ENCODE measurements at places on chromosomes 11 and 22.

GRCh38 chr22:49973018-49973961, 12.7 kb downstream of the PIM3 start:
- DNase-seq = no peak

- no peak for DNase-seq
Measured at GRCh38 chr11:108983636-108984420, 319.0 kb downstream of the DDX10 start.

DNA sequence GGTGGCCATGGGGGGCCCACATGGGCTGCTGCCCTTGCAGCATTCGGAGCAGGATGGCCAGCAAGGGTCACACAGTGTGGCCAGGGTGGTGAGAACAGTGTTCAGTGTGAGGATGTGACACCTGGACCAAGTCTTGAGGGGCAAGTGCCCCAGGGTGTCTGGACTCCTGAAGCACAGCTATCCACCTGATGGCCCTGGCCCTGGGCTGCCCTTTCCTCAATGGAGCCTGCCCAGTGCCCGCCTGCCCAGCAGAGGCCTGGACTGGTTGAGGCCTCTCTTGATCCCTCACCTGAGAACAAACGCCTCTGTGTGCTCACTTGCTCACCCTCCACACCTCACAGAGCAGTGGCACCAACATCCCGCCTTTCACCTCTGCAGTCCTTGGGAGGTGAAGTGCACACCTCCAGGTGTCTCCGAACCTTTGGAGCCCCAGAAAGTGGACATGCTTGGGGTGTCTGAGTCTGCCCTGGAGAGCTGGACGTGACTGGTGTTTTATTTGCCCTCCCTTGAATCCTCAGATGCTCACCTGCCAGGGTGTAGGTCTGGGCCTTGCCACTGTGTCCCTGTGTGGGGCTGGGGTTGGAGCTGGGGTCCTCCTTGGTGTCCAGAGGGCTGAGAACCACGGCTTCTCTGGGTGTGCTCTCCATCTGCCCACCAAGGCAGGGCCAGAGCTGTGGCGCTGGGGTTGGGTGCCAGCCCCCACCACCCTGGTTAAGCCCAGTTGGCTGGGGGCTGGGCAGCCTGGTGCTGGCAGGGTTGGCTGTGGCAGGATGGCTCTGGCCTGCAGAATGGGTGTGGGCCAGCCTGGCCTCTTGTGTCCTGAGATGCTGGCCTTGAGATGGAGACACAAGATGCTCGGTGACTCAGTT, 3.8 kb upstream of the MUC2 start:
- DNase-seq = no peak

- DNase-seq = no peak
Measured at GRCh38 chr11:84799112-84799511, 828.0 kb downstream of the DLG2 start.

GRCh38 chr11:95322539-95322938, 91.5 kb upstream of the SESN3 start:
- DNase-seq = no peak

- no peak for DNase-seq
Measured at GRCh38 chr22:46661221-46661851, 41.1 kb downstream of the GRAMD4 start.

GRCh38 chr11:61567286-61568061, 13.4 kb downstream of the SYT7 start:
- peak; percentile 74 for DNase-seq

DNA sequence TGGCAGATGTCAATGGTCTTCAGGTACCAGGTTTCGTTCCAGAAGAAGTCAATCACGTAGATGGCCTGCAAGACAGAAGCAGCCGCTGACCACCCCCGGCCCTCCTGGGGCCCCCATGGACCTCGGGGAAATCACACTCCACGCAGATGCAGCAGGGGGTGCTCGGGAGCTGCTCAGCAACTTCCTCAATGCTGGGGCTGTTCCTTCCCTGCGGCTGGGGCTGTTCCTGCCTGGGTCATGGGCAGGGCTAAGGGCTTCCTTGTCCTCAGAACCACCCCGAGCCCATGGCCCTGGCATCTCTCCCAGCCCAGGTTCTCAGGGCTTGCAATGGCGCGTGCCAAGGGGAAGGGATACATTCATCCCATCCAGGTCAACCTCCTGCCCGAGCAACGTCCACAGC, 10.3 kb downstream of the DHCR7 start:
- no peak for DNase-seq

- DNase-seq = no peak
Measured at GRCh38 chr11:105644839-105645573, 35.1 kb downstream of the GRIA4 start.

DNA sequence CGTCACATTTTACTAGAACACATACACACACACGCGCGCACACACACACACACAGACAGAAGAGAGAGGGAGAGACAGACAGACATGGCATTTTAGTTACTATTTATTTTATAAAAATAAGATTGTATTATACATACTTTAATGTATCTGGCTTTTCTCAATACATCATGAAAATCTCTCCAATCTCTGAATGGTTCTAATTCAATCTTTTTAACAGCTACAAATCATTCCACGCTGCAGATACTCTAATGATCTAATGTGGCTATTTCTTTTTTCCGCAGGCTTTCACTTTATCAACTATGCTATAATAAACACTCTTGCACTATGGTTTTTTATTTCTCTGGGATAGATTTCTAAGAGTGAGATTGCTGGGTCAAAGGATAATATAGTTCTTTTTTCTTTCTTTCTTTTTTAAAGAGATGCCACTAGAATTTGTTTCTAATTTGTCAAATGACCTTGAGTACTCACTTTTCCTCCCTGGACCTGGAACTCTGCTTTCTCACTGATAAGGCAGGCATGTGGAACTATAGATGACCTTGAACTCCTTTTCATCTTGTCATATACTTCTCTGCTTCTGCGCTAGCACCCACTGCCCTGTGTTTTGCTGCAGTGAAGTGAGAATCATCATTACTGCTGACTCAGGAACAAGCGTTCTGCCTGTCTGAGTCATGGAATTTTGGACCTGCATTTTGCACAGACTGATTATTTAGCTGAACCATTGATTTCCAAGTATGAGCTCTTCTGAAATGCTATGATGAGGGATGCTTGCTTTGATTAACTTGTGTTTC, 4.9 kb upstream of the SLC6A5 start:
- no peak for DNase-seq

- no peak for DNase-seq
Measured at GRCh38 chr11:35272391-35272902, 133.5 kb downstream of the CD44 start.

GRCh38 chr11:8641332-8641731, 41.1 kb downstream of the TRIM66 start:
- no peak for DNase-seq

DNA sequence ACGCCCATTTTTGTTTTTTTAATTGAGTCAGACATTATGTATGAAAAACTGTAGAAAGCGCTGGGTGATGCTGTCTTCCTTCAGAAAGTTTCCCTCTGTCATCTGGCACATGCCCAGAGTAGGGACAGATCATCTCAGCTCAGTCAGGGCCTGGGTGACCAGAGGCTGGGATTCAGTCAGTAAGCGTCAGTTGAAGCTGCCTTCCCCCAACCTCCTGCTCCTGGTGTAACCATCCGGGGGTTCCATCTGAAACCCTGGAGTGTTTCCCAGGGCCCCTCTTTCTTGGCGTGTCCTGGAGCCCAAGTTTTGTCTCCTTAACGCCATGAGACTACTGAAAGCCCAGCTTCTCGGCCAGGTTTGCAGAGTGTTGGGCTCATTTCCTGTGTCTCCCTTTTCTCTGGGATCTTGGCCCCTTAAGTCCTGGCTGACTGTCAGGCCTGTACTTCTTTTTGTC, 10.7 kb downstream of the PPFIA1 start:
- DNase-seq = no peak

DNA sequence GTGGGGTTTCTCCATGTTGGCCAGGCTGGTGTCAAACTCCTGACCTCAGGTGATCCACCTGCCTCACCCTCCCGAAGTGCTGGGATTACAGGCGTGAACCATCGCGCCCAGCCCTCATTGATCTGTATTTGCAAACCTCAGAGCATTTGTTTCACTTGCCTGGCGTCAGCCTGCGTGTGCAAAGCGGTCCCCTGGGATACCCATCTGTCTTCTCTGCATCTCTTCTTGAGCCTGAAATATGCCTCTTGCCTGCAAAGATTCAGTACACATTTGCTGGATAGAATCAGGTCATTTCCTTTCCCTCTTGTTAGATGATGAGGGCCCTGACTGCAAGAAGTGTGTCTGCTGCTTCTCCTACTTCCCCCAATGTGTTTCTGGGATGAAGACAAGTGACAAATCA, 1291.0 kb downstream of the TBC1D22A start:
- peak; percentile 33 for DNase-seq

- no peak for DNase-seq
Measured at GRCh38 chr22:46000081-46001027, 23.4 kb upstream of the WNT7B start.

- DNase-seq = peak; percentile 35
Measured at GRCh38 chr11:69909561-69910518, 90.6 kb upstream of the FGF3 start.

GRCh38 chr22:44085743-44086270, 61.7 kb downstream of the PARVB start:
- DNase-seq = peak; percentile 59

DNA sequence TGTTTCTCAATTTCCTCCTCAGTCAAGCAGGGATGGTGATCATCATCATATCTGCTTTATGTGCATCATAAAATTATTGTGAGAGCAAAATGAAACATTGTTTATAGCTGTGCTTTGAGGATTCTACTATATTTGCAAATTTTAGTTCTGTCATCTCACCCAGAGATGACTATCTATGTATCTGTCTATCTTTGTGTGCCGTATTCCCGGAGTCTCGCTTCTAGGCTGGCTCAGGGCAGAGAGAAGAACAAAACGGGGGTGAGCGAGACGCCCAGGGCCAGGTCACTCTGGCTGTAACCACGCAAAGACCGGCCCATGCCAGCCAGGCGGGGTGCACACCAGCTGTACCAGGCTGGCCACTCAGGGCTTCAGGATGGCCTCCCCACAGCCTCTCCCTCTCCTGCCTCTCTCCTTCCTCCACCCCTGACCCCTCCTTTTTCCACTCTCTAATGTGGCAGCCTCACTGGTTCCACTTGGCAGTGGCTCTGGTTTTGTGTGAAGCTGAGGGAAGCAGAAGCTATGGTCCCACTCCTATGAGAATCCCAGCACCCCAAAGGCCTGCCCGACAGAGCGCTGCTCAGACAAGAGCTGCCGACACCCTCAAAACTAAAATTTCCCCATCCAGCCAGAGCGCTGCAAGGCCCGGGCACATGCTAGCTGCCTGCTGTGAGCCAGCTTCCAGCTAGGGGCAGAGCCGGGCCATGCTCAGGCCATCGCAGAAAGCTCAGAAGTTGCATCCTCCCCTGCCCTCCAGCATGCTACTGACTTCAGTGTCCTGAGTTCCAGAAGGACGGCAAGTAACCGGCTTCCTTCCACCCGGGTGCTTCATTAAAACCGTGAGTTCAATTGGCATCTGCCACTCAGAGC, 139.5 kb upstream of the TBCEL start:
- no peak for DNase-seq

DNA sequence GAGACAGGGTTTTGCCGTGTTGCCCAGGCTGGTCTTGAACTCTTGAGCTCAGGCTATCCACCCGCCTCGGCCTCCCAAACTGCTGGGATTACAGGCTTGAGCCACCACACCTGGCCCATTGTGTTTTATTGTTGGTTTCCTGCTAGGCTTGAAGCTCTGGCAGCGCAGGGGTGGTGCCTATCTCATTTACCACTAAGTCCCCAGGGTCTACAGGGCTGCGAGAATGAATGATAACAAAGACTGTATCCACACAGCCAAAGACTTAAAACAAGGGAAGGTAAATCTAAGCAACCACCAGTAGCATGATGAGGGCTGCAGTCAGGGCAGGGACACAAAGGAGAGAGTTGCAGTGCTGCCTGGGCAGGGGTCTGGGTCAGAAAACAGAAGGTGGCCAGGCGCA, 37.3 kb upstream of the XBP1 start:
- no peak for DNase-seq

DNA sequence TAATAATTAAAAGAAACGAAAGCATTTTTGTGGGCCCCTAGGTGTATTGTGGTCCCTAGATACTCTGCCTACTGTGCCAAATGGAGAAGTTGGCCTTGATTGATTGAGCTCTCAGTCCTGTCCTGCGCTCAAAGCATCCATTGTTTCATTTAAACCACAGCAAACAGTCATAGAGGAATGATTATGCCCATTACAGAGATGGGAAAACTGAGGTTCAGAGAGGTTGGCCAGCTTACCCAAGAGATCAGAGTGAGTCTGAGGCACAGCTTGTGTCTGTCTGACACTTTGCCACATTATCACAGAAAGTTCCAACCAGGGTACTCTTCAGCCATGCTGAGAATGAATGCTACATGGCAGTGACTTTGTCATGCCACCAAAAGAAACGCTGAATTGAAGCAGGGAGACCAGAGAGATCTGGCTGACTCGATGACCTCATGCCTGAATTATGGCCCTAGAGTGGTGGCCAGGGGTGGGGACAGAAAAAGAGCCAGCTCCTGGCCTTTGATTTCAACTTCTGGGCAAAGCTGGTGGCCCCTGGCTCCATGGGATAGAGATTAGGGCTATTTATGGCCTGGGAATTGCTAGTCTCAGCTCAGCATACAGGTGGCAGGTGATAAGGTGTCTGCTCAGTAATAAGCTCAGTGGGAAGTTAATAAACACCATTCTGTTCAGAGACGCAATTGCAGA, 180.5 kb downstream of the MIAT start:
- DNase-seq = no peak

- no peak for DNase-seq
Measured at GRCh38 chr11:134758342-134758931, 346.4 kb upstream of the B3GAT1 start.

GRCh38 chr11:87926250-87926970, 248.8 kb downstream of the RAB38 start:
- no peak for DNase-seq

GRCh38 chr22:48258064-48258701, 1495.7 kb downstream of the TBC1D22A start:
- peak; percentile 11 for DNase-seq

GRCh38 chr11:60878245-60879101, 11.1 kb downstream of the ZP1 start:
- no peak for DNase-seq

- DNase-seq = no peak
Measured at GRCh38 chr11:39011797-39012196, 2413.8 kb upstream of the RAG2 start.

GRCh38 chr11:81005595-81005994, 1564.8 kb upstream of the TENM4 start:
- no peak for DNase-seq

- DNase-seq = peak; percentile 16
Measured at GRCh38 chr11:68312117-68312779, at the start of gene LRP5. Gene LRP5 (plus strand): TSS chr11:68312591. CDS start chr11:68312715, 124 bp downstream.
